Activated CD4-positive, CD25-positive, alpha-beta regulatory T cell treated with anti-CD3 and anti-CD28 coated beads, Interleukin-2, amount 50 U/mL, for 72 hours (primary cell): ENCODE measurements at places on chromosomes 5 and 9.

- DNase-seq: no peak
These were observed 262.5 kb downstream of the GOLPH3 start for GRCh38 chr5:31911291-31912265.

DNA sequence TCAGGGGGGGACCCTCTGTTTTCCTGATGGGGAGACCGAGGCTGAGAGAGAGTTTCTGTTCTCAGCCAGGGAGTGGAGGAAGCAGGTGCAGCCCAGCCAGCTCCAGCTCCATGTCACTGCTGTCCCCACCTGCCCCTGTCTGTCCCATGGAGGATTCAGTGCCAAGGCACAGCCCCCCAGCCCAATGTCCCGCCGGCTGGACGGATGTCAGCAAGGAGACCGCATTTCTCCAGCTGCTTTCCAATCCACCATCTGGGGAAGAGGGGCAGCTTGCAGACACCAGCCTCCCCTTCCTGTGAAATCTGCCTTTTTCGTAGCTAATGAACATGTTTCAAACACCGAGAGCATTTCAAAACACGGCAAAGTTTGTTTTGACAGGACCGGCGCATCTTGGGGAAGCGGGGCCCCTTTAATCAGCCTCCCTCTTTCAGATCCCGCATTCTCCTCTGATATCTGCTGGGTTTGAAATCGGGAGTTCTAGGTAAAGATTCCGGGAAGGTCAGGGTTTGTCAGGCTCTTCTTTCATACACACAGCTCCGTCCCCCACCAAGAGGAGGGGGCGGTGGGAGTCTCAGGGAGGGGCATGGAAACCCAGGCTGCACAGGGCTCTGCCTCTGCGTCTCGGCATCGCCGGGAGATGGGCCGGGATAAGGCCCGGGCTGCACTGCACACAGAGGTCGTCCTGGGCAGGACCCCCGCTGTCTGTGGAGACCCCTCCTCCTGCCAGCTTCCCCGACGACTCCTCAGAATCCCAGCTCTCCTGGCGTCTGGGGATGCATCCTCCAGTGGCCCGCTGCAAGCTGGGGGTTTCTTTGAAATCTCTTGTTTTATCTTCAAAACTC, 74.8 kb downstream of the NEK6 start:
- no peak for DNase-seq

DNA sequence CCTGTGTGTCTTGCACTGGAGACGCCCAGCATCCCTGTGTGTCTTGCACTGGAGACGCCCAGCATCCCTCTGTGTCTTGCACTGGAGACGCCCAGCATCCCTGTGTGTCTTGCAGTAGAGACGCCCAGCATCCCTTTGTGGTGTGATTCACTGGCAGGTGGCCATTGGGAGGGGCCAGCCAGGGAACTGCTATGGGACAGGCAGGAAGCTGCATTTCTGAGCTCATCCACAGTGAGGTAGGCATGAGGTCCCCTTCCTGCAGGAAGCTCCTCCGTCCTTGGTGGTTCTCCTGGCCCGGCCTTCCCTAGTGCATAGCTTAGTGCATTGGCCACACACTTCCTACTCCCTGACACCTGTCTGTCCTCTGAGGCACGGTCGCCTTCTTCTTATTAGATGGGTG, 43.5 kb downstream of the IRX1 start:
- DNase-seq: no peak

DNA sequence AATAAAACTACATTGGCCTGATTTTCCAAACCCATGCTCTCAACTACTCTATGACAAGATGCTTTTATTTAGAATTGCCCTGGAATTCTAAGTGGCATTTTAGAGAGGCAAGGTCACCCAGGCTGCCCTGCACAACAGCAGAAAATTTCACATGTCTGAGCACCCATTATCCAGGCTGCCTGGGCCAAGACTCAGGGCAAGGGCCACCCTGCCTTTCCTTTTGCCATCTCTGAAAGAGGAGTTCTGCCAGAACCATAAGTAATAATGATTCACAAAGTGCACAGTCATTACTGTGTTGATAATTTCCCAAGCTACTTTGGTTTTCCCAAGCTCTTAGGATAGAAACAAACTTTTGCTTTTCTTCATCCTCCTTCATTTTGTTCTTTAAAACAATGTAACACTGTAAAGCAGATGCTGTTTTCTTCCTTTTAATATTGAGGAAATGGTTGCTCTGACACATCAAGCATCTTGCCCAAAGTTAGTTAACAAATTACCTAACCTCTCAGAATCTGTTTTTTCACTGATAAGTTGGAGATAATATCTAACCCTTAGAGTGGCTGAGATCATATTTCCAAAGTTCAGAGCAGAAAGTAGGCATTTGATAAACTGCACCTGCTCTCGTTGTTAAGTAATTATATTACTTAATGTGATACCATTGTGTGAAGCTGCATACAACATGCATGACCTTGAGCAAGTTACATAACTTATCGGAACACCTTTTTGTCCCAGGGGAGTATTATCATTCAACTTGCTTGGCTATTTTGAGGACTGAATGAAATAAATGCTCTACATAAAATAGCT, 325.6 kb downstream of the PRELID2 start:
- DNase-seq: no peak

- no peak for DNase-seq
These were observed 372.8 kb downstream of the CDH12 start for GRCh38 chr5:22480305-22480704.

GRCh38 chr5:10431415-10431814, 10.3 kb upstream of the ROPN1L start:
- no peak for DNase-seq

GRCh38 chr5:130136300-130136699, 232.0 kb downstream of the CHSY3 start:
- no peak for DNase-seq

DNA sequence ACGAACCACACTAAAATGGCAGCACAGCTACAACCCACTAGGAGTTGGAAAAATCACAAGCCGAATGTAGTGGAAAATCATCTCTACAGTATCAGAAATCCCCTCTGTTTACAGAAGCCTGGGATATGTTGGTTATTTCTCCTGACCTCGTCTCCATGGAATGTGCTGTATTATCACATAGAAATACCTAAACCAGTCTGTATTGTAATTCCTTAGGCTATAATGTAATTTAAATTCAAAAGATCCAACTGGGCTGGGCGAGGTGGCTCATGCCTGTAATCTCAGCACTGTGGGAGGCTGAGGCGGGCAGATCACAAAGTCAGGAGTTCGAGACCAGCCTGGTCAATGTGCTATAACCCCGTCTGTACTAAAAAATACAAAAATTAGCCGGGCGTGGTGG, 244.8 kb upstream of the MPDZ start:
- DNase-seq: no peak

DNA sequence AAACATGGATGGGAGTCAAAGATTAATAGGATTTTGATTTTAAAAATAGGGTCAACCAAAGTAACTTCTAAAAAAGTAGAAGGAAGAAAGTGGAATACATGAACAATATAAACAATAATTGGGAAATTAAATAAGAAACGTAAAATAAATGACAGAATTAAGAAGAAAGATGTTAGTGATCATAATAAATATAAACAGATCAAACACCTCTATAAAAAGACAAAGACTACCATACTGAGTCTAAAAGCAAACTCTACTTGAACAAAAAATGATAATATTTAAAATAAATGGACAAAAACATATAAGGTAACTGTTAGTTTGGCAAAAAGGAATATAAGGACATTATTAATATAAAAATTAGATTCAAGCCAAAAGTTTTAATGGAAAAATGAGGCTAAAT, 57.7 kb upstream of the ZNF618 start:
- no peak for DNase-seq

DNA sequence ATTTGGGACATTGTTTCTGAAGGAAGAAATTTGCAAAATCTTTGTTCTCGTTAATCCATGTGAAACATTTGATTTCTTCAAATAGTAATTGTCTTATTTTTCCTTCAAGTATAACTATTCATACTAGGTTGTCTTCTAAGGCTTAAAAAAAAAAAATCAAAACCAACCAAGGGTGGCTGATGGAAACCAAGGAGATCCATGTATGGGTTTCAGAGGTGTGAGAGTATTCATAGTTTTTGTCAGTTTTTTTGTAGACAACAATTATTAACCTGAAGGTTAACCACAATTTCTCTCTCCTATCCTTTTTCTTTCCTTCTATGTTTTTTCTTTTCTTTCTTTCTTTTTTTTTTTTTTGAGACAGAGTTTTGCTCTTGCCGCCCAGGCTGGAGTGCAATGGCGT, 35.4 kb downstream of the KDM4C start:
- DNase-seq: no peak

DNA sequence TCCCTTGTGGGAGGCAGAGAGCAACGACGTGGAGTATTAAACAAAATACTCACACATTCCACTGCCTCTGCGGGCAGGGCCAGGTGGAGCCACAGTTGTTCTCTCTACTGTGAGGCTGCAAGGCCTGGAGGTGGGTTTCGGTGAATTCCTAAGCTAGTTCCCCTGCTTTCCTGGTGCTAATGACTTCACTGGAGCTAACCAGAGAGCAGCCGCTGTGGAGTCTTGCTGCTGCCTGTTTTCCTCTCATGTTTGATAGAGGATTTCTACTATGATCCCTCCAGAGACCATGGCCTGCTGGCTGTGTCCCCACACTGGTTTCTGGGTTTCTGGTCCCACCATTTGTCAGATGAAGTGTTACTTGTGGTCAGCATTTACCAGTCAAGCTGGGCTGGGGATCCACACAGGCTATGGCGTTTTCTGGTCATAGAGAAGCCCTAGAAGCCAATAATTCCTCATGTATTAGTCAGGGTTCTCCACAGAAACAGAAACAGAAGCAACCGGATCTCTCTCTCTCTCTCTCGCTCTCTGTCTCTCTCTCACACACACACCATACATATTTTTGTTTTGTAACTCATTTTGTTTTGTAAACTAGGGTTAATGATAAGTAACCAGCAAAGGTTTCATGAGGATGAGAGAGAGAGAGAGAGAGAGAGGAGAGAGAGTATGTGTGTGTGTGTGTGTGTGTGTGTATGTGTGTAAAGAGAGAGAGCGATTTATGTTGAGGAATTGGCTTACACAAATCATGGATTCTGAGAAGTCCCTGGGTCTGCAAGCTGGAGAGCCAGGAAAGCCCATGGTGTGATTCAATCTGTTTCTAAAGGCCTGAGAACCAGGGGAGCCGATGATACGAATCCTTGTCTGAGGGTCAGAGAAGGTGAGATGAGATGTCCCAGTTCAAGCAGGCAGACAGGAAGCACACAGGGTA, 403.0 kb downstream of the GADD45G start:
- DNase-seq: no peak

- DNase-seq: no peak
These were observed 68.8 kb downstream of the ZNF608 start for GRCh38 chr5:124677374-124678351.

DNA sequence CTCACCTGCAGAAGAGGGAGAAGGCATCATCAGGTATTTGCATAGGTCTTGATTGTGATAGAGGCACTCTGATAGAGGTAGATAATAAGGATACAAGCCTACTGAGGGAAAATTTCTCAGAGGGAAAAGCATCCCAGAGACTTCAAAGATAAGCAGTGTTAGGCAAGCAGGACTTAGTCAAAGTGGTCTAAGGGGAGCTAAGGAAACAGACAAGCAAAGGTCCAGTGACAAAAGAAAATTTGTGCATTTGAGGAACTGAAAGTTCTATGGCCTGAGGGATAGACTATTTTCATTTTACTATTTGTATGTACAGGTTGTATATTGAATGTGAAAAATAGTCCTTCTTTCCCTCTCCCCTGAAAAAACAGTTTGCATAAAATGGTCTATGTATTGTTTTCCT, 27.4 kb downstream of the OXCT1 start:
- no peak for DNase-seq

GRCh38 chr9:123378025-123378424, 22.0 kb downstream of the CRB2 start:
- no peak for DNase-seq

DNA sequence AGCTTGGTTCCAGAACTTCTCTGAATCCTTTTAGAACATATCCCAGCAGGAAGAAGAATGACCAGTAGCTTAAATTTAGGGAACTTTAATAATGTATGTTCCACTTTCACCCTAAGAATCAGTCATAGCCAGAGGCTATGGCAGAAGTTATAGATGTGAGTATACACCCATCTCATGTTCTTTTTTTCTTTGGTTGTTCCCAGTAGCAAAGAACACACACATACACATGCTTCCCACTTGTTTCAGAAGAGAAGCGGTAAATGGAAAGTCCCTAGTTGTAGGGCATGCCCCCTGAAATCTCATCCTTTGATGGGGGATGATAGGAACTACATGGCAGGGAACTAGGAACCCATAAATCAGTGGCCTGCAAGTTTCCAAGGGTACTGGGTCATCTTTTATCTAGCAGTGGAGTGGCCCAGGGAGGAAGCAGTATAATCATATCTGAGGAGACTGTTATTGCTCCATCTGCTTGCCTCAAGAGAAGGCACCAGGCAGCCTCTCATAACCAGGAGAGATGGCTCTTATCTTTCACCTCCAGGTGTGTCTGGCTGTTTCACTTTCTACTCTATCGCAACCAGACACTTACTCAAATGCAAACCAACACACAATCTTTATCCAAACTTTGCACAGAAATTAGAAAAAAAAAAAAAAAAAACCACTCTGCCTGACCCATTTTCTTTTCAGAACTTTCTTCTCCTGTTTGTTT, 109.5 kb downstream of the SNCAIP start:
- DNase-seq: no peak

DNA sequence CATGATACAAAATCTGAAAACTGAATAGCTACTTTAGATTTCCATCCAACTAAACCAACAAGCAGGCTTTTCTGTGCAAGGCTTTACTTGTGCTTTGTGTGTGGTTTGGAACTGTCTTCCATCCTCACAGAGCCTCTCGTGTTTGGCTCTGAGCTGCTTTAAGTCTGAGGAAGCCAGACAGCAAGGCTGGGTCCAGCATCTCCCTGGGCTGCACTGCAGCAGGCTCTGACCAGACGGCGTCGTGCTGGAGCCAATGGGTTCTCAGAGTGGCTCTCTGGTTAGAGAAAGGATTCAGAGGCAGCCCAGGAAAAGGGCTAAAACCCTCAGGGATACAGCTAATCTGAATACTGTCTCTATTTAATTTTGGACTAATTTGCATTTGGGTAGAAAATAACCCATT, 207.9 kb upstream of the EFNA5 start:
- DNase-seq: no peak

- DNase-seq: no peak
These were observed 12.5 kb upstream of the SHOC1 start for GRCh38 chr9:111807197-111807596.

- no peak for DNase-seq
These were observed 8.2 kb upstream of the EPB41L4B start for GRCh38 chr9:109328978-109329637.

- DNase-seq: no peak
These were observed 829 bp downstream of the FIBCD1 start for GRCh38 chr9:130938184-130938651.

- no peak for DNase-seq
These were observed 1655.8 kb downstream of the MAT2B start for GRCh38 chr5:165161204-165161603.

- no peak for DNase-seq
These were observed at the start of gene BNC2 for GRCh38 chr9:16870596-16871335. Gene BNC2, minus strand, starts transcription at chr9:16870670. Its CDS starts 22 bp downstream, at chr9:16870648.

- no peak for DNase-seq
These were observed 78.5 kb downstream of the SHB start for GRCh38 chr9:37990404-37991015.

DNA sequence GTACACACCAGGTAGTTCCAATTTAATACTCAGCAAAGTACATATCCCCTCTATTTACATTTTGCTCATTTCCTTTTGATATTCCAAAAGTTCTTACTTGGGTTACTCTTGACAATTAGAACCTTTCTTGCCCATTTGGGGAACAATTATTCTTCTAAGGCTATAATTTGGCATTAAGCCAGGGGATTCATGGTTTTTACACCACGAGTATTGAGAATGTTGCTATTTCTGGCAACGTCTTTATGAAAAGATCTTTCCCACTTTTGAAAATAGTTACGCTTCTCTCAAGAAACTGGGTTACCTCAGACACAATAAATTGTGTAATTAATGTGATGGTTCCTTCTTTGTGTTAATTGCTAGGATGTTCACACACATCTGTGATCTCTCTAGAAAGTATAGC, 11.5 kb upstream of the CAAP1 start:
- DNase-seq: no peak
